ENCODE measurements at places on chromosomes 3 and 15.

GRCh38 chr3:17602126-17602525 is 140.3 kb downstream of the TBC1D5 start:
- peak; percentile 18 for DNase-seq

GRCh38 chr15:23002920-23003319 is 22.8 kb upstream of the CYFIP1 start:
- DNase-seq: no peak

- no peak for DNase-seq
Measured at GRCh38 chr3:79199966-79200365, 567.8 kb downstream of the ROBO1 start.

- DNase-seq: no peak
Measured at GRCh38 chr3:25945836-25946235, 155.9 kb downstream of the OXSM start.

DNA sequence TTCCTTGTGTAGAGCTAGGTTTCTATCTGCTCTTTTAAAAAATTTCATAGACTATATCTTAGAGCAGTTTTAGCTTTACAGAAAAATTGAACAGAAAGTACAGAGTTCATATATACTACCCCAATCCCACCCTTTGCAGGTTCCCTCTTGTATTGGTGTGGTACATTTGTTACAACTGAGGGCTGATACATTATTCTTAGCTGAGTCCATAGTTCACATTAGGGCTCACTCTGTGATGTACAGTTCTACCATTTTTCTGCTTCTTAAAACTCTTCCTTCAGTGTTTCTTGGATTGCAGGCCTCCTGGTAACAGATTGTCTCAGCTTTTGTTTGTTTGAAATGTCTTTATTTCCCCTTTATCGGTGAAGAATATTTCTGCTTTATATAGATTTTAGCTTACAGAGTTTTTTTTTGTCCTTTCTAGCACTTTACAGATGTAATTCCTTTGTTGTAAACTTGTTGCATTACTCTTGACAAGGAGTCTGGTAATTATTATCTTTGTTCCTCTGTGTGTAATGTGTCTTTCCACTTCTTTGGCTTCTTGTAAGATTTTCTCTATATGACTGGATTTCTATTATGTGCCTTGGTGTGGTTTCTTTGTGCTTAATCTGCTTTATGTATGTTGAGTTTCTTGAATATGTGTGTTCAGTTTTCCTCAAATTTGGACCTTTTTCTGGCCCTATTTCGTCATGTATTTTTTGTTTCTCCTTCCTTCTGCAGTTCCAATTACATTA is 25.3 kb downstream of the MEF2A start:
- no peak for DNase-seq

- DNase-seq: peak; percentile 79
Measured at GRCh38 chr3:150376001-150376848, 31.9 kb upstream of the TSC22D2 start.

GRCh38 chr15:90221246-90221900 is 12.4 kb downstream of the CIB1 start:
- peak; percentile 77 for DNase-seq

DNA sequence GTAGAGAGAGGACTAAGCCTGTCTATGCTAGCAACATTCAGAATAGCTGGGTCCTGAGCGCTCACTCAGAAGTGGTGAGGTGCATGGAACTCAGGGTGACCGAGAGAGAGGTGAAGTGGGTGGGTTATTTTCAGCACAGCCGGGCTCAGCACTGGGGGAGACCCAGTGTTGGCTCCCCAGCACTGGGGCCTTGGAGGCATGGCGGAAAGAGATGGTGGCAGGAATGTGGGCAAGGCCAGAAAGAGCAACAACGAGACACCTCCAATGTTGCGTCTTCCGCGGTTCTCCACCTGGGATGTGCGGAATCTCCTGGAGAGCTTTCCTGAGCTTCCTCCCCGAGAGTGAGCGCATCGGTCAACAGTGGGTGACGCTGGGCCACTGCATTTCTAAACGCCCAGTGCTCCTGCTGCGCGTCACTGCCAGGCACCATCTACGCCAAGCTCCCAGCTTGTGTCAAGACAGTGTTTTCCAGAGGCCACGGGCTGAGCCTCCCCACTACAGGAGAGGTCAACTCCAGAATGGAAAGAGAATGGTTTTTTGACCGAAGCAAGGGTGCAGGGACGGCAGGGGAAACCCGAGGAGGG is 148.4 kb downstream of the ADAMTS17 start:
- no peak for DNase-seq

- peak; percentile 61 for DNase-seq
Measured at GRCh38 chr3:113241292-113242095, 30.1 kb downstream of the BOC start.

GRCh38 chr15:65939901-65940617 is 70.8 kb downstream of the RAB11A start:
- peak; percentile 96 for DNase-seq

- DNase-seq: no peak
Measured at GRCh38 chr3:64717411-64717810, 29.6 kb upstream of the ADAMTS9 start.

GRCh38 chr15:80584561-80584964 is 110.5 kb upstream of the ABHD17C start:
- no peak for DNase-seq

DNA sequence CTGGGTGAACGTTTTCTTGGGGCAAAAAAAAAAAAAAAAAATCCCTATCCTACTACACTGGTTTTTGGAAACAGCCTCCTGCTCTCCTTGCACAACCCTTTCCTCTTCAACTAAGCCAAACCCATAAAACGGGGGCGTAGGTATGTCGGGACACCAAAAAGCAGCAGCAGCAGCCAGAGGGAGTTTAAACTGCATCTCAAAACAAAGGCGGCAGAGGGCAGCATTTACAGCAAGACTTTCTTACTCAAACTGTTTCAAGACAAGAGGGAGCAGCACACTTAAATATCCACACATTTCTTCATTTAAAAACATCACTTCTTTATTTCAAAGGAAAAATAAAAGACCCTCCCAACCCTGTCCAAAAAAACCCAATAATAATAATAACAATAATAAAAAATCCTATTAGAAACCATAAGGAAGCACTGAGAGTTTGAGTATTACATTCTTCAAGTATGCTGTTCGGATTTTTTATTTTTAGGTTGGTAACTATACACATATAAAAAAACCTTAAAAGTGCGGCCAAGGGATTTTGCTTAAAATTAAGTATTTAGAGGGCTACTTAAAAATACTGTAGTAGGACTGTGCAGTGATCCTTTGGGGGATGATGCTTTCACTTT is 43.9 kb upstream of the PLXND1 start:
- DNase-seq: peak; percentile 62

GRCh38 chr15:77038312-77039216 is 32.3 kb downstream of the TSPAN3 start:
- DNase-seq: no peak

- DNase-seq: peak; percentile 60
Measured at GRCh38 chr15:83057696-83058376, 9.2 kb downstream of the BTBD1 start.

DNA sequence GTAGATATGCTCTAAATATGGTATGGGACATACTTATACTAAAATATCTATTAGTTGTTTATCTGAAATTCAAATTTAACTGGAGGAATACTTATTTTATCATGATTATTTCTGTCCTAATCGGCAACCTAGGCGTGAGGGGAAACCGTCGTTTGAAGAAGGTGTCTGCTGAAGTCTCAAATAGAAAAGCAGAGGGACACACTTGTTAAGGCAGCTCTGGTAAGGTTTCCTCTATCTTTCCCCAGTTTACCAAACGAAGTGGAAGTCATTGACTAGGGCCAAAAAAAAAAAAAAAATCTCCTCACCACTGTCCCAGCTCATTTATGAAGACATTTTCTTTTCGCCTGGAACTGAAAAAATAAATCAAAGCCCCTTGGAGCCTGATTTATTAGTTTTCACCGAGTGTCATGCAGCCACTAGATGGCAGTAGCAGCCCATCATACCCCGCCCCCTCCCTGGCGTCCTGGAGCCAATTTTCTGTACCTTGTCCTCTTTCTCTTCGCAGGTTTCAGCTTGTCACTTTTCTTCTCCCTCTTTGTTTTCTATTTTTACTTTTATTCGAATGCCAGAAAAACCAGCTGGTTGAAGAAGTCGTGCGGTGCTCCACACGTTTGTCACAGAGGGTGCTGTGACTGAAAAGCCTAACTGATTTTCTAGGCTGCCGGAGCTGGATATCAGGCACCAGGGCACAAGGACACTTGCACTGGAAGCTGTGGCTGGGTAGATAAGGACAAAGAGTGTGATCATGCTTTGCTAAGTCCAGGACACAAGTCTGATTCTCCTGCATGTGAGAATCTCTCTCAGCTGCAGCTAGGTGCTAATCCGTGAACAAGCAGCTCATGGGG is 238.7 kb downstream of the ZPLD1 start:
- DNase-seq: peak; percentile 19

DNA sequence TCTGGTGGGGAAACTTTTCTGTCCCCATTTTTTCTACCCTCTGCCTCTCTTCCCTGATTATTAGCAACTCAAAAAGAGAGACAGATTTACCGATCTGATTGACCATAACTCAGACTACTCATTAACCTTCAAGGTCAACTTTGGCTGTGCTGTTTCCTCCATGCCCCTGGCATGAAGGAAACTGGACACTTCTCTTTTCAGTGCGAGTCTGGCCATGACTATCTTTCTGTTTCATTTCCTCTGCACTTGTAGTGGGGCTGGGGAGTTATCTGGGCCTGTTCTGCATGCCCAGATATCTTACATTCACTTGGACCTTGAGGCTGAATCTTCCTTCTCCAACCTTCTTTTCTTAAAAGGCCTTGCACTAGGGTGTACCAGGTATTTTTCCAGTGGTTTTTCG is 76.9 kb upstream of the SLCO2A1 start:
- no peak for DNase-seq

GRCh38 chr3:72448375-72448823 is 399.8 kb downstream of the SHQ1 start:
- no peak for DNase-seq

GRCh38 chr3:168981396-168981795 is 682.1 kb downstream of the MECOM start:
- peak; percentile 2 for DNase-seq

GRCh38 chr3:99681512-99681911 is 43.1 kb downstream of the COL8A1 start:
- no peak for DNase-seq

DNA sequence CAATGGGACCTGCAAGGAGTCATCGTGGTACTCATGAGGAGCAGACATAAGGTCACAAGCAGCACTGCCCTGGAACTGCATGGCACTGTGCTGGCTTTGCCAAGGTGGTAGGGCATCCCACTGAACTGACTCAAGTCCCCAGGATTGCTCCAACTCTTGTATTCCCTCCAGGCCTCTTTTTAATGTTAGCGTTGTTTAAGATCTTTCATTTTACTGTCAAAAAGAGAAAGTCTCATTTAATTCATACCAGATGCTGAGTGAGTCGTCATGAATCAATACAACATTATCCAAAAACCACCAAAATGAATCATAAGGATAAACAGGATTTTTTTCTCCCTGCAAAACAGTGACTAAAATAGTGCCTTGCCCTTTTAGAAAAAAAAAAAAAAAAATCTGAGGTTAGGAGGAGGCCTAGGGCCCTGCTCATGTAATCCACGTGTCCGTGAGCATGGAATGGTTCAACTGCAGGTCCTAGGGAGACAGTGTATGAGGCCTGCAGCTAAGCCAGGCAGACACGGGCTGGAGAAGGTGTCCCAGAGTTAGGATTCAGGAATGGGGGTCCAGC is 36.7 kb upstream of the BLM start:
- peak; percentile 94 for DNase-seq

GRCh38 chr3:172384836-172385235 is 63.4 kb downstream of the GHSR start:
- DNase-seq: peak; percentile 58

DNA sequence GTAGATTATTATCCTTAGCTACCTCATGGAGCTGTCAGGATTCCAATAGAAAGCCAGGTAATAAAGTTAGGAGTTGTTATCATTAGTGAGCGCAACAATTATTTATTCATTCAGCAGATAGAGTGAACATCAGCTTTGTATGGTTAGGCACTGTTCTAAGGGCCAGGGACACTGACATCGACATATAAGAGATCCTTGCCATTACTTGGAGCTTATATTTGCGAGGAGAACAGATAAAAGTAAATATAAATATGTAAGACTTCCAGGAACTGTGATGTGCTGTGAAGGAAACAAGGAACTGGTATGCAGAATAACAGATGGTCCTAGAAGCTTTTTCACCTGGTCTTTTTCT is 473 bp downstream of the LSM3 start:
- DNase-seq: no peak

- DNase-seq: no peak
Measured at GRCh38 chr15:32098033-32098432, 67.7 kb downstream of the CHRNA7 start.

DNA sequence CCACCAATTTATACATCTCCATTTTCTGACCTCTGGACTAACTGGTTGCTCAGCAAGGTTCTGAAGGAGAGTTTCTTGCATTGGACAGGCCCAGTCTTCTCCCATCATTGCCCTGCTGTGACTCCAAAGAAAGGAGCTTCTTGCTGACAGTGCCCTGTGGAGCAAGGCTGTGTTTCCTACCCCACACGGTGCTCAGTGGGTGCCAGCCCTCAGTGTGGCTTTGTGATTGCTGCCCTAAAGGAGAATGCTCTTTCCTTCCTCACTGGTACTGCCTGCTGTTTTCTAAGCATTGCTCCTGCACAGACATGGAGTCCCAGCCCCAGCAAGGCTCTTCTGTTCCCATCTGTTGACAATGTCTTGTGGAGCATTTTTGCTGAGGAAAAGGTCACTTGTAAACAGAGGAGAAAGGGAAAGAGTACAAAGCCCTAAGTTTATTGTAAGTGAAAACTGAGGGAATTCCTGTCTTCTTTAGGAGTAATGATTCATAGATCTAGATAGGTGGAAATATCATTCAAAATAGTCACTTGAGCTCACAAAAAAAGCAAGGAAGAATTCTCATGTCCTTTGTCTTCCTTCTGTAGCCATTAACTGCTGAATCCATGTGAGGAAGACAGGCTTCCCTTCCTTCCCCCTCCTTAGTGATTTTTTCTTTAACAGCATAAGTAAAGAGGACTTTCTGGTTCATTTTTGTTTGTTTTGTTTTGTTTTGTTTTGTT is 62.9 kb downstream of the HMG20A start:
- no peak for DNase-seq

DNA sequence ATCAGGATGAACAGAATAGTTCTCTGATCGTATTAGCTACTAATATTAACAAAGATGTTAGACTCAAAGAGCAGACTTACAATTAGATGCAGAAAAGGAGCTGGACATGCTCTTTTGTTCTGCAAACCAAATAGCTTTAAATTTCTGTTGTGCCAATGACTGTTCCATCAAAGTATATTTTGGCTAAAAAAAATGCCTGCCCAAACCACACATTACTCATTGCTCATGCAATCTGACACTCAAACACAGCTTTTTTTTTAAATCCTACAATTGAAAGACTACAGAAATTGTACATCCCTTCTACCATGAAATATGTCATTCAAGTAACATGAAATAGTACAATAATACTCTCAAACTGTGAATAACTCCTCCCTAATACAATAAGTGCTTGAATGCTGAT is 48.6 kb downstream of the SHOX2 start:
- no peak for DNase-seq

- DNase-seq: no peak
Measured at GRCh38 chr15:64864068-64864467, 22.4 kb downstream of the PLEKHO2 start.

DNA sequence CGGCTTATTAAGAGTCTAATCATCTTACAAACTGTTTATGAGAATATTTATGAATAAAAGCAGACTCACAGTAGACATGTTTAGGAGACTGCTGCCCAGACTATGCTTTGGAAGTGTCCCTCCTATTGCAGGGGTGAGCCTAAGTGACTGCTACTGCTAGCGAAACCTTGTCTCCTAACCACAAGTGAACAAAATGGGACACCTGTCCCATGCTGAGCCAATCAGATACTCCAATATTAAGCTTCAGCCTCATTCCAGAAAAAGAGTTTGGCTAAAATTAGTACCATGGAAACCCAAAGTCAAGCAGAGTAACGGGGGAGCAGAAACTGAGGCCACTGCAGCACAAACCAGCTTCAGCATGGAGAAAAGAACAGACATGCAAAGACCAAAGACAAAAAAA is 4.6 kb downstream of the DENND6A start:
- DNase-seq: no peak

Measured in amniotic epithelial cell (primary cell).